ENCODE measurements at places on chromosomes 13 and 19. TPM values are rescaled to one million over a fixed set of nuclear protein-coding genes. Genes with fewer than 3 reads are reported as not detected.
A peak's percentile ranks its signal among the peaks of the same experiment; 100 is the strongest.

GRCh38 chr13:86299128-86299527 is 499.9 kb upstream of the SLITRK6 start:
- no peak for DNase-seq

DNA sequence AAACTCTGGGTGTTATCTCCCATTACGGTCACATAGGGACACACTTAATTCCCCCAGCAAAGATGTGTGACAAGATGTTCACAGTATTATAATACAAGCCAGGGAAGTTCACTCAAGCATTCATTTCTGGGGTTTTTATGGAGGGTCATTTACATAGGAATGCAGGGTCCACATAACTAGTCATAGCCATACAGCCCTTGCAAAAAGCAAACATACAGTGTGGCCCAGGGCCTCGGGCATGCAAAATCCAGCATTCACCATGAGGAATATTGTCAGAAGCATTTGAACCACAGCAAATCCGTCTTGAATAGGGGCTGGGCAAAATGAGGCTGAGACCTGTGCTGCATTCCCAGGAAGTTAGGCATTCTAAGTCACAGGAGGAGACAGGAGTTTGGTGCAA is 13.0 kb upstream of the ZNF460 start:
- DNase-seq: no peak

DNA sequence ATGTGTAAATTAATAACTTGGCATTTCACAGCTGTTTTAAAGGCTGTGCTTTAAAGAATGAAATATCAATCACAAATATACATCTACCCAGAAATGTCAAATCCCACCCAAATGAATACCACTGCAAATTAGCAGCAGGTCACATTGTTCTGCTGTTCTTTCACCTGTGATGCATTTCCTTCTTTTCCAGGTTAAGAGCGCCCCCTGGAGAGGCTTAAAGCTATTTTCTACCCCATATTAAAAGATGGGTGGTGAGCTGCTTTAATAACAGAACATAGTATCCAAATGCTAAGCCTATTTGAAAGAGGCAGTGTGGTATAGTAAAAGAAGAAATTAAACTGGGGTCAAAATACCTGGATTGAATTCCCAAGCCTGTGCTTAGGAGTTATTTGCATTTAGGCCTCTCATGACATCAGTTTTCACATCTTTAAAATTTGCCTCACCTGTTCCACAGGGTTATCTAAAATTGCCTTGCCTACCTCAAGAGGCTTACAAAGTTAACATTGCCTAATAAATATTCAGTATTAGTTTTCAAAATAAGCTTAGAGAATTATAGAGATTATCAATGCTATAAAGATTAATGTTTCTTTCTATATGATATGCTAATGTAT is 396.9 kb upstream of the SLITRK5 start:
- peak; percentile 42 for DNase-seq

GRCh38 chr19:23203841-23204344 is 46.3 kb downstream of the ZNF724 start:
- no peak for DNase-seq

DNA sequence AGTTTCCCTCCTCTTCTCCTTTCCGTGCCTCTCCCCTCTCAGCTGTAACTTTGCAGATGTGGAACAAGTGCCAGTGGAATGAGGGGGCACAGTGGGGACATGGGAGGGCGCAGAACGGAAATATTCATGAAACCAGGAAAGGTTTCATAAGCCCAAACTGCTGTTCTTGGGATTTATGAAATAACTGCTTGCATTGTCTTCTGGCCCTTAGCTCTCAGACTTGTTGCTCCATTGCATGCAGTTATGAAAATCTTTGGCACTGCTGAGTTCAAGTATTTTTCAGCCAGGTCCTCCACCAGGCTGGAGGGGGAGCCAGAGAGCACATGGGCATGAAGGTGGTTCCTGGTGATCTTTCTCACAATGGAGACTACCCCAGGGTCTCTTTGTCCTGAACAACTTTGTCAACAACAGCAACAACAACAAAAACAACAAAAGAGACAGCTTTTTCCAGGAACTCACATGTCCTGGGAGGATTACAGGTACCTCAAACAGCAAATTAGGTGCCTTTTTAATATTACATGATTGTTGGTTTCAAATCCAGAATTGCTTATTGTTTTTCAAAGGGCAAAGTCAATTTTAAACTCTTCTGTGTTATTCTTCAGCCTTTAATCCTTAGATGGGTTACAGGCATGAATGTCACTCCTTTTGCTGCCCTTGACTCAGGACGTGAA is 1.5 kb downstream of the RGCC start:
- peak; percentile 74 for DNase-seq

- no peak for DNase-seq
These were observed 187.9 kb downstream of the KATNAL1 start for GRCh38 chr13:30119476-30119875.

DNA sequence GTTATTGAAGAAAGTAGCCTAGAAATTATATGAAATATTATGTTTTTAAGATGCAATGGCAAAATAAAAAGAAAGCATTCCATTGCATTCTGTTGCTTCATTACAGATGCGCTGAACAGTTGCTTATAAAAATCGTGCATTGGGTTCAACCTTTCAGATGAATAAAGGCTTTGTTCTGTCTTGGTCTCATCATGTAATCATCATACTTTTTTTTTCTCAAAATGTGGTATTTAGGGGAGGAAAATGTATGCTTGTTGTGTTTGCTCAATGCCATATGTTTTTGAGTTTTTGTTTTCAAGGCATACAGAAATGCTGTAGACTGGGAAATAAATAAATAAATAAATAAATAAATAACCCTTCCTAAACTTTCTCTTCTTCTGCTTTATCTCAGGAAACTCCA is 1.1 kb upstream of the MBNL2 start:
- no peak for DNase-seq

DNA sequence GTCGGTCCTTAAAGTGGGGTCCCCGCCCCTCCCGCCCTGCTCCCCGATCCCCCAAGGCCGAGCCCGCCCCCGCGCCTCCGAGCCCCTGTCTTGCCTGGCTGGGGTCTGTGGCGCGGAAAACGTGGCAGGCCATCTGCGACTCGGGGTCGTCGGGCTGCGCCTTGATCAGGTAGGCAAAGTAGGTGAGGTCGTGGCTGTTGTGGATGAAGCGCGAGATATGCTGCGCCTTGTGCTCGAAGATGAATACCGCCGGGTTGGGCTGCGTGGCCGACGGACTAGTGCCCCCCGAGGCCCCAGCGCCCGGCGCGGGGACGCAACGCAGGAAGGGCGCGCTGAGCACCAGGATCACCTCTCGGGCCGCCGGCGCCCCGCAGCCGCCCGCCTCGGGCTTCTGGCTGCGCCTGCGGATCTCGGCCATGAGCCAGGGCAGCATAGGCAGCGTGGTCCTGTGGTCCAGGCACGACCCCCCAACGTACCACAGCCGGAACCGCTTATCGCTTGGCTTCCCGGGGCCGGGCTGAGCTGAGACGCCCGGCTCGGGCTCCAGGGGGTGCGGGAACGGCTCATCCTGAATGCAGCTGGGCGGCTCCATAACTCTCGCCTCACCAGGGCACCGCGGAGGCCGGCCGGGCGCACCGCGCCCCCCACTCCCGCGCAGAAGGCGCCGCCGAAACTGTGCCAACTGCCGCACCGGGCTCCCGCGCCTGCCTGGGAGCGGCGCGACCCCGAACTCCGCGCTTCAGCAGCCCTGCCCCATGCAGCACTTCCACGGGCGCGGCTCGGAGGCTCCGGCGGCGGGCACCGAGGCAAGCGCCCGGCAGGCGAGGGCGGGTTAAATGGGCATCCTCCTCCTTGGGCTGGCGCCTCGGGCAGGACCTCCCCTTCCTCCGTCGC is 546 bp downstream of the TBC1D4 start:
- DNase-seq: peak; percentile 42

DNA sequence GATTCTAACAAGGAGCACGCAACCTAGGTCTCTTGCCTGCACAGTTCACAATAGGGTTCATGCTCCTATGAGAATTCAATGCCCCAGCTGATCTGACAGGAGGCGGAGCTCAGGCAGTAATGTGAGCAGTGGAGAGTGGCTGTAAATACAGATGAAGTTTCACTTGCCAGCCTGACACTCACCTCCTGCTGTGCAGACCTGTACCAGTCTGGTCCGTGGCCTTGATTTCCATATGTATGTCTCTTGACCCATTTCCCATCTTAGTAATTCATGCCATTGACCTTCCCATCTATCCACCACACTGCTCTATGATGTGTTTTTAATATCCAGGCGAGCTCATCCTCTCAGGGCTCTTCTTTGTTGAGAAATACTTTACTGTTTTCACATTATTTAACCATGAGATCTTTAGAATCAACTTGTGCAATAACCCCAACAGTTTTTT is 95.2 kb downstream of the LRCH1 start:
- no peak for DNase-seq

DNA sequence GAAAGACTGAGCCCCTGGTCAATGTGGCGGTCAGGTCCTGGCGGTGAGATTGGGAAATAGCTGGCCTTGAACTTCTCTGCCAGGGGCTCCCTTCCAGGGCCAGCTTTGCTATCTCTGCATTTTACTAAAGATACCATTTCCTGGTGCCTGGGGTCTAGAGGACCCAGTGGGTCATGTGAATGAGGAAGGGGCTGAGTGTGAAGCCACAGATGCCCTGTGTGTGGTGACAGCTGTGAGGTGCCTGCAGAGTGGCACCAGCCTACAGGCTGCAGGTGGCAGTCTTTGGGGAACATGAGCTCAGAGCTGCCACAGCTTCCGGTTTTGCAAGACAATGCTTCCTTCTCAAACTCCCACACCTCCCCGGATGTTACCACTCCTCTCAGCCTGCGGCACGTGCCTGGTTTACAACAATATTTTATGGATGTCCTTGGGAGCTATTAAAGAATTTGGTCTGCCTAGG is 5.2 kb upstream of the MLNR start:
- DNase-seq: no peak

GRCh38 chr19:5645409-5645808 is 22.5 kb downstream of the SAFB start:
- DNase-seq: no peak

DNA sequence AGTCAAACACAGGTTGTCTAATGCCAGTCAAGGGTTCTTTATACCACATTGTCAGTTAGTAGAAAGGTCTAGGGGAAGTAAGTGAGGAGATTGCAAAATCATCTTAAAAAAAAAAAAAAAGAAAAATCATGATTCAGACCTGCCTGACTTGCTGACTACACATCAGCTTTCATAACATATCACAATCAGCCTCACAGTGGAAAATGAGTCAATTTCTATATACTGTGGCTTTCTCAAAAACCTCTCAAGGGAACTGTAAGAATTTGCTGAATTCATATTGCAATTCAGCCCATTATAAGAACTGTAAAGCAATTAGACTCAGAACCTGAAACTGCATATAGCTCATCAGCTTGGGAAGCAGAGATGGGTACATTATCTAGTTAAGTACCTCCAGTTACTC is 75.3 kb upstream of the GPC6 start:
- DNase-seq: no peak

DNA sequence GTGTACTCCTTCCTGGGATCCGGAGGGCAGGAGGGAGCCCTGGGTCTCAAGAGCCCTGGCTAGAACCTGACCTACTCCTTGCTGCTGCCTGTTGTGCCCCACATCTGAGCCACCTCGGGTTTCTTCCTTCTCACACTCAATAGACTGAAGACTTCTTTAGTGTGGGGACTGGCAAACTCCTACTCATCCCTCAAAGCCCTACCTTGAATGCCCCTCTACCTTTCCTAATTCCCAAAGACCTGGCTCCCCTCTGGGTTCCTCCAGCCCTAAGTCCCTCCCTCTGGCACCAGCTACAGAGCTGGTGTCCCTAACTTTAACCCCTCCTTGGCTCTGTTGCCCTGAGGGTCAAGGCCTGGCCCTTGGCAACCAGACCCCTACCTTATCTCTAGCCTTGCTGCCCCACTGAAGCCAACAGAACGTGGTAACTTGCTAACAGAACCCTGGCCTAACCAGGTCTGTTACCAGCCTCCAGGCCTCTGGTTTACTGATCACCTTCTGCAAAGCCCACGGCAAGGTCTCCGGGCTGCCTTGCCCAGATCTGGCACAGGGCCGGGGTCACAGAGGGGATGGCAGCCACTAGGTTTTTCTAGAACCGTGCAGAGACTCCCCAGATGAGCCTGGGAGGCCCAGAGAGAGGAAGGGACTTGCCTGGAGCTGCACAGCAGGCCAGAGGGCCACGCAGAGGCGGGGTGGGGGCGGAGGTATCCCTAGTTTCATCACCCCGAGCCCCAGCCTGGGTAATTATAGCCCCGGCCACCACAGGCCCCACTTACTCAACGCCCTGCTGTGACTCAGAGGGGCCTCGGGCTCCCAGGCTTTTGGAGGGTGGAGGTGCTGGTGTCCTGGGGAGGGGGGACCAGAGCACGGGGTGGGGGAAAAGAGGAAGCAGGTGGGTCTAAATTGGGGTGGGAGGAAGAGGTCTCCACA is 15.3 kb downstream of the ZBTB7A start:
- no peak for DNase-seq

DNA sequence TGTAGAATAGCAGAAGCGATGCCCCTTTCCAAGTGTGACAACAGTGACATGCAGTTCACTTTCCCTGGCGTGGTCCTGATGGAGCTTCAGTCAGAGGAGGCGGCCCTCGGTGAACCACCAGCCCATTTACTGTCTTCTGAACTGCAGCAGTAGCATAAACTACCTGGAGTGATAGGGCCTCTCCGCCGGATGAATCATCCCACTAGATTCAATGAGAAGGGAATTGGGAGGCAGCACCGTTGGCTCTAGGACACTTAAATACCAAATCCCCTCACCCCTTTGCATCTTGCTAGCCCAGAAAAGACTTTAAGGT is 112.8 kb upstream of the GPR12 start:
- no peak for DNase-seq

DNA sequence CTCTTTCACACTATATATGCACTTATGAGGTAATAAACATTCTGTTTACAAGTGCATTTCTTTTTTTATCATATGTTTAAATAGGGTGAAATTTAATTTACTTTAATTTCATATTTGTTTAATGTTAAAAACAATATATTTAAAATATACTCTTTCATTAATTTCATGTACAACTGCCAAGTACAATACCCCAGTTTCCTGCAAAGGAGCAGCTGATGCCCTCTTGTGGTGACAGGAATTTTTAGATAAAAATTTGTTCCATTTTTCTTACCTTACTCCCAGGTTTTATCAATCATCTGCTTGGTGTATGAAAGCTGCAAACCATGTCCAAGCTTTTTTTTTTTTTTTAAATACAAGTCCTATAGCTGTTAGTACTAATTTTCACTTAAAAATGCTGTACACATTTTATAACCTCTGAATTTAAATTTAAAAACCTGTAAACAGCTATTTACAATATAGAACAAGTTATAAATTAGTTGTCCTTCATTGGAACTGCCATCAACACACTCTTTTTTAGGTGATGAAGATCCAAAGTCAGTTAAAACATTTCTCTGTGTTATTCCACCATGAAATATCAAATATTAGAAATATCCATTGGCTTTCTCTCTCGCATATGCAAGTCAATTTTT is 4.9 kb downstream of the PCDH20 start:
- DNase-seq: no peak

- no peak for DNase-seq
These were observed 508 bp downstream of the SLC15A1 start for GRCh38 chr13:98751861-98752466.

LCP1 gene
- 12.6 TPM for polyA plus RNA-seq

ABCC4 gene
- polyA plus RNA-seq: 0.86 TPM

MARCHF2 gene
- polyA plus RNA-seq: 21.6 TPM

ARHGAP45 gene
- 3.3 TPM for polyA plus RNA-seq

TEAD2 gene
- polyA plus RNA-seq: 3.6 TPM

MEF2B gene
- 0.30 TPM for polyA plus RNA-seq

FBXO27 gene
- 2.1 TPM for polyA plus RNA-seq

STOML3 gene
- polyA plus RNA-seq: not detected

NLRP11 gene
- 0.28 TPM for polyA plus RNA-seq

IL4I1 gene
- polyA plus RNA-seq: 0.17 TPM
